Activated CD4-positive, alpha-beta T cell treated with anti-CD3 and anti-CD28 coated beads for 1 hour (primary cell): ENCODE measurements at places on chromosomes 2 and 18.

- no peak for DNase-seq
Observed at GRCh38 chr2:196166876-196167275, 4.5 kb downstream of the STK17B start.

GRCh38 chr2:204108330-204108751 is 171.8 kb downstream of the ICOS start:
- DNase-seq: no peak

DNA sequence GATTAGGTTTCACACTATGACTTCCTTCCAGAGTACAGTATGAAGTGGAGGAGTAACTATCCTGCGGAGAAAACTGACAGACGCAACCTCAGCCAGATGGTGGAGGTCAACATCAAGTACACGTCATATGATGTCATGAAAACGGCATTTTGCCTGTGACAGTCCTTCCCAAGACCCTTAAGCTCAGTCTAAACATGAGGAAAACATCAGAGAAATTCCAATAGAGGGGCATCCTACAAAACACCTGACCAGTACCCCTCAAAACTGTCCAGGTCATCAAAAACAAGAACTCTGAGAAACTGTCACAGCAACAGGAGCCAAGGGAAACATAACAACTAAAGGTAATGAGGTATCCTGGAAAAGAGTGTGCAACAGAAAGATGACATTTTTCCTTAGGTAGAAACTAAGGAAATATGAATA is 1.7 kb downstream of the RNU4ATAC start:
- DNase-seq: no peak

GRCh38 chr2:133780099-133780996 is 212.1 kb upstream of the NCKAP5 start:
- no peak for DNase-seq

DNA sequence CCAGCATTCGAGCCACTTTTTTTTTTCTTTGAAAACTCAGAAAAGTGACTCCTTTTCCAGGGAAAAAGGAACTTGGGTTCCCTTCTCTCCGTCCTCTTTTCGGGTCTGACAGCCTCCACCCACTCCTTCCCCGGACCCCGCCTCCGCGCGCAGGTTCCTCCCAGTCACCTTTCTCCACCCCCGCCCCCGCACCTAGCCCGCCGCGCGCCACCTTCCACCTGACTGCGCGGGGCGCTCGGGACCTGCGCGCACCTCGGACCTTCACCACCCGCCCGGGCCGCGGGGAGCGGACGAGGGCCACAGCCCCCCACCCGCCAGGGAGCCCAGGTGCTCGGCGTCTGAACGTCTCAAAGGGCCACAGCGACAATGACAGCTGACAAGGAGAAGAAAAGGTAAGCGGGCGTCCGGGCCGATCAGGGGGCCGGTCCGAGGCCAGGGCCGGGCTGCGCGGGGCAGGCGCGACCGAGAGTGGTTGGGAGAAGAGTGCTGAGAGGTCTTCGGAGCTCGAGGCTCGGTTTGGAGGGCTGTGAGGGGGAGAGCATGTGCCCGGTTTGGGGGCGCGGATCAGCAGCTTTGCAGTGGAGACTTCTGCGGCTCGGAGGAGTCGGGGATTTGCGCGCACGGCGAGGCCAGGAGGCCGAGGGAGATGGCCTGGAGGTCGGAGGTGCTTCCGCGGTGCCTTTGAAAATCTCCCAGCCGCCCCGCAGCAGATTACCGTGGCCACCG is 502 bp downstream of the EPAS1 start:
- peak; percentile 65 for DNase-seq

DNA sequence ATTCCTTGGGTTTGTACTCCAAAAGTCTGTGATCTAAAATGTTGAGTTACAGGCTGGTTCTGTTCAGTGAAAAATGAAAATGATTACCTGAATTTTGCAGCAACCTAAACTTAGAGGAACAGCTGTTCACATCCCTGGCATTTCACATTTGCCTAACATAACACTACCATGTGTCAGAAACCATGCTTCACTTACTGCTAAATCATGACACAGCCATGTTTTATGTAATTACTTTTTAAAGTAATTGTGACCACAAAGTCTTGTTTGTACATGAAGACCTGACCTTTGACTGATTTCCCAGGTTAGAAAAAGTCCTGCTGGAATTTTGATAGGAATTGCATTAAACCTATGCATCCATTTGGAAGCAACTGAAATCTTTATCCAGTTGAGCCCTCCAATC is 79.1 kb downstream of the FAM168B start:
- DNase-seq: no peak

GRCh38 chr2:153568105-153568504 is 89.5 kb upstream of the RPRM start:
- no peak for DNase-seq

DNA sequence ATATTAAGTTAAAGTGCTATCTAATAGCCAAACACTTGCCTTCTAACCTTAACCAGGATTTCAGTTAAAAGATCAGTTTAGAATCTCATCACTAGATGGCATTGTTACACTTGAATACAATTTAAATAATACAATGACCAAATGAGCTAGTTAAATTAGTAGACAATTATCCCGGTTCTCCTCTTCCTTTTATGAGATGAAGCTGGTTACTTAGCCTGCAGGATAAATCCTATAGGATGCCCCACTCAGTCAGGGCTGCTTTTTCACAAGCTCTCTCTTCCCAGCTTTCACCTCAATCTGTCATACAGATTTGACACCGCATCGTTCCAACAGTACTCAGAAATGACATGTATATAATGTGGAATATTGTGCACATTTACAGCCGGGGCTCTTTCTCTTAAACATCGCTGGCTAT is 678.8 kb downstream of the KCNJ3 start:
- no peak for DNase-seq

DNA sequence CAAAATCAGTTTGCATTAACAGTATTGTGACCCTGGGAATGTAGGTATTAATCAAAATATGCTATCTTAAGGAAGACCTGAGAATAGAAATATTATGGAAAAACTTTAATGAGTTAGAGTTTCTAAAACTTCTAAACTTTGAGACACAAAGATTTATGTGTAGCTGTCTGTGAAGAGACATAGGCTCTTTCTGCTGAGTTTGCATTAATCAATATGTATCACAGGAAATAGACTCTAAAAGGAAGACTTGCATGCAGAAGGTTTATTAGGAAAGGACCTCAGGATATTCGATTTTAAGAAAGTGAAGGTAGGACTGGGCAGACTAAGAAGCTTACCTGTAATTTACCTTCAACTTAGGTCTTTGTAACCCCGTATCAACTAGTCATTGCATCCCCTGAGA is 494.8 kb upstream of the NRXN1 start:
- no peak for DNase-seq

GRCh38 chr2:23522726-23523372 is 137.9 kb downstream of the KLHL29 start:
- no peak for DNase-seq

- no peak for DNase-seq
Observed at GRCh38 chr18:44680273-44681075, at the start of gene SETBP1. SETBP1 (plus strand) TSS chr18:44680888; CDS start chr18:44701347, 20,459 bp downstream.

- no peak for DNase-seq
Observed at GRCh38 chr2:101380376-101380775, 6.9 kb downstream of the CREG2 start.

- DNase-seq: no peak
Observed at GRCh38 chr2:171244466-171244969, 83.8 kb upstream of the TLK1 start.

GRCh38 chr2:100453853-100454252 is 16.4 kb upstream of the NMS start:
- no peak for DNase-seq

DNA sequence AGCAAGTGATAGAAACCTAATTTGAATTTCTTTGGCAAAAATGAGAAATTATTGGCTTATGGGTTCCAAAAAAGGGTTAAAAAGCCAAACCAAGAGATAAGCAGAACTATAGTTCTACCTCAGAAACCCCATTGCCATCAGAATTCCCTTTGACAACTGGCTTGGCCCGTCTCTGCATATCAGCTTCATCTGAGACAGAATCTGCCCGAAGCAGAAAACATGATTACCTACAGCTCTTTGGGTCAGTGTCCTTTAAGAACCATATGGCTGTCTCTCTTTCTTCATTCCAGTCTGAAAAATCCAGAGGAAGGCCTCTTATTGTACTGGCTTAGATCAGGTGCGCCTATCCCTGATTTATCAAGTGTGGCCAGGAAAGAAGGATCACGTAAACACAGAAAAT is 49.8 kb upstream of the AGPS start:
- DNase-seq: no peak

DNA sequence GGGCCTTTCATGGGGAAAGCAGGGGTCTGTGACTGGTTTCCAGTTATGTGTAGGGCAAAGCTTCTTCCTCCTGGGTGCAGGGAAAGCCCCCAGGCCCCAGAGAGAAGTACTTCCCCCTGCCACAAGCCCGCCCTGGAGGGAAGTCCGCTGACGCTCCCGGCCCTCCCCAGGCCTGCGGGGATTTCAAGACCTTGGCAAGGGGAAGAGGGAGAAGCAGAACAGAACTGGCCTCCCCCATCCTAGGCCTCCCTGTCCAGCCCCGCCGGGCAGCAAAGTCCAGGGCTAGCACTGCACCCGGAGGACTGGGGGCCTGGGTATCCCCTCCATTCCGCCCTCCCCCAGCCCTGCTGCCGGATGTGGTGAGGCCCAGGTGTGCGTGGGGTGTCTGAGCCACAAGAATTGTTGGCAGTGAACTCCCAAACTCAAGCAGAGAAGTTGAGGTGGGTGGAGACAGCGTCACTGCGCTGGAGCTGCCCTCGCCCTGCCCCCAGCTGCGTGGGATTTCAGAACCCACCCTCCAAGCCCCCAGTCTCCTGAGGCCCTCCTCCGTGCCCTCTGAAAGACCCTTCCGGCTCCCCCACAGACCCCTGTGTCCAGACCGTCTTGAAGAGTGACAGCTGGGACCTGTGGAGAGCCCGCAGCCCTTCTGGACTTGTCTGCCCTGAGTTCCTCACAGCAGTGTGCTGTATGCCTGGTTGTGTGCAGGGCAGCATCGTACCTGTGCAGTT is 1.1 kb upstream of the DUSP2 start:
- DNase-seq: peak; percentile 82

- DNase-seq: no peak
Observed at GRCh38 chr18:46097431-46097800, 680 bp downstream of the ATP5F1A start.

- DNase-seq: no peak
Observed at GRCh38 chr2:216735086-216735485, 39.7 kb upstream of the IGFBP5 start.

DNA sequence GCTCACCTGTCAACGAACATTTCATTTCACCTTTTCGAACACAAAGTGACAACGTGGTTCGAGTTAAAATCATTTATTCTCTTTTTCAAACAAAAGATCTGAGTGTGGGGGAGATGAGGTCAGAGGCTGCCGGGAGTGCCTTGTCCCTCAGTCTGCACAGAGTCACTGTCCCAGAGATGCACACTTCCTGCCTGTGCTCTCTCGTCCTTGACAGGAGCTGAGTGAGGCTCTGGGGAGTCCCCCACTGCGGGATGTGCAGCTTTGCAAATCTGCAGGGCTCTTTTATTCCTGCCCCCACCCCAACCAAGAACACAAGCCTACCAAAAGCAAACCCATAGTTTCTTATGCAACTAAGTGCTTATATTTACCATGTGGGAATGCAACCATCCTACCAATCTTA is 497.8 kb downstream of the EIPR1 start:
- no peak for DNase-seq

- DNase-seq: no peak
Observed at GRCh38 chr2:166536111-166536510, 42.1 kb upstream of the SCN7A start.

- no peak for DNase-seq
Observed at GRCh38 chr2:112585400-112585799, 991 bp downstream of the CHCHD5 start.

DNA sequence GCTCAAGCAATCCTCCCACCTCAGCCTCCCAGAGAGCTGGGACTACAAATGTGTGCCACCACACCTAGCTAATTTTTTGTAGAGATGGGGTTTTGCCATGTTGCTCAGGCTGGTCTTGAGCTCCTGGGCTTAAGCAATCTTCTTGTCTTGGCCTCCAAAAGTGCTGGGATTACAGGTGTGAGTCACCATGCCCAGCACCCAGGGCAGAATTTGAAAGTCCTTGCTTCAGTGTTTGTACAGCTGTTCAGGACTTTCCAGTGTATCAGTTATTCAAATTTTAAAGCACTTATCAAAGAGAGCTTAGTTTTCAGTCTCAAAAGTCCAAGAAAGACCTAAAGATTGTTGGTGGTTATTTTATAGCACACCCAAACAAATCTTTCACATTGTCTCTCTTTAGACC is 43.6 kb upstream of the VPS54 start:
- no peak for DNase-seq

DNA sequence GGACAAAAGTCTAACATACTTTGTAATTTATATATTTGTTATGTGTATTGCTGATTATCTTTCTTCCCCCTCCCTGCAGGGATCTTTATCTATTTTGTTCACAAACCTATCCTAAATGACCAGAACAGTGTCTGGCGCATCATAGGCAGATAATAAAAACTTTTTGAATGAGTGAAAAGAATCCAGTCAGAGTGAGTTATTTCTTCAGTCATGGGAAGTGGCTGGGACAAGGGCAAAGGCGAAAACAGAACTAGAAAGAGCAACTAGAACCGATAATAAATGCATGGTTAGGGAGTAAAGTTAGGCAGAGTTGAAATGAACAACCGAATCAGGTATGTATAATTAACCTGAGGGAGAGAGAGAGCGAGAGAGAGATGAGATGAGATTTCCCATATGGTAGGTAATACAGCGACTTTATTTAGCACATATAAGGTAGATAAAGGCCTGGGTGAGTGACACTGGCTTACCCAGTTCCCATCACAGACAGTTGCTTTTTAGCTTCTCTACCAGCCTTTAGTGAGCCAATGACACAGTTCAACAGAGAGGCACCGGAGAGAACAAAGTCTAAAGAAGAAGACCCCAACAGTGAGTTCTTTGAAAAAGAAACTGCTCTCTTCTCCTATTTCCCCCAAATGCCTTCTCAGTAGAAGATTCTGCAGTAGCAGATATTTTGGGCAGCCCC is 59.1 kb upstream of the EML4 start:
- DNase-seq: no peak

- no peak for DNase-seq
Observed at GRCh38 chr2:60283626-60284025, 269.8 kb downstream of the BCL11A start.
